ENCODE measurements at places on chromosomes 2 and 18.
A peak's percentile ranks its signal among the peaks of the same experiment; 100 is the strongest.

DNA sequence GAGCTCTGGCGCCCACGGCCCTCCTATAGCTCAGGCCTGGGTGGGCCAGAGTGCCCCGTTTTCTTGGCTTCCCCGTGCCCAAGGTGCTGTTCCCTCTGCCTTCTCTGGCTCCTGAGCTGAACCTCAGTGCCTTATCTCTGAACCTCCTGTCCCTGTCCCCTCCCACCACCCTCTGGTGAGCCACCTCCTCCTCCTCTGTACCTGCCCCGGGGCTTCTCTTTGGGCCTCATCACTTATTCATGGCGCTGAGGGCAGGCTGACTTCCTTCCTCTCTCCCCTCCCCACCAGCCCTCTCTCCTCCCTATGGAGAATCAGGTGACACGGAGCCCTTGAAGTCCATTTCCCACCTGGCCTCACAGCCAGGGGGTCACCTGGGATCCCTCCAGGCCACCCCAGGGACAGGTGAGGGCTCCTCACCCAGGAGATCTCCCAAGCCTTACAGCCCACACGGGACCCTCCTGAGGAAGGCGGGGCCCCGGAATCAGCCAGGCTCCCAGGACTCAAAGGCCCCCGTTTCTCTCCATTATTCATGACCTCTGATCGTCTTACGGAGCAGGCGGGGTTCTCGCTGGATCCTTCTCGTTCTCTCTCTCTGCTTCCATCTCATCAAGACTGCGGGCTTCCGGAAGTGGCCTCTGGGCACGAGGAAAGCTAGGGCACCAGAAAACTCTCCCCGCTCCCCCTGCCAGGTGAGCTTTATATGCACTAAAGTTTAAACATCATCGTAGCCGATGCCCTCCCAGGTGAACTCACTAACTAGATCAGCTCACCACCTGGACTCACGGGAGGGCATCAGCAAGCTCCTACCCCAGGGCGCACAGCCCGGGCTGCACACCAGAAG lies at the start of gene LOXHD1:
Gene LOXHD1 (minus strand): TSS at position 106 of the 841 bp plus-strand sequence. CDS start 187 bp downstream, outside the sequence.
- DNase-seq, result no peak

DNA sequence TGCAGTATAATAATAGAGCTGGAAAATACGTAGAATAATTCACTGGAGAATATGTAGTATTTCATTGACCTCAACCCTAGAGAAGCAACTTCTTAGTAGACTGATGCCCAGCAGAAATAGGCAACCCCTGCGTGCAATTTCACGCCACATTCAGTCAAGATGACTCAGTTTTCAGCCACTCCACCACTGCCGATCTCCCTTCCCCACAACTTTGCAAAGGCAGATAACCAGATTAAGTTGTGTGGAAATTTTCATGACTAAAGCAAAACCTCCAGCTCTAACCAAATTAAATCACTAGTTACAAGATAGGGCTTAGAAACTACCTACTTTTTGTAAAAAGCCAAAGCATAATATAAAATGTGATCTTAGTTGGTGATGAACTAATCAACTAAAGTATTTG lies 63.3 kb upstream of the STK17B start:
- DNase-seq, result no peak

DNA sequence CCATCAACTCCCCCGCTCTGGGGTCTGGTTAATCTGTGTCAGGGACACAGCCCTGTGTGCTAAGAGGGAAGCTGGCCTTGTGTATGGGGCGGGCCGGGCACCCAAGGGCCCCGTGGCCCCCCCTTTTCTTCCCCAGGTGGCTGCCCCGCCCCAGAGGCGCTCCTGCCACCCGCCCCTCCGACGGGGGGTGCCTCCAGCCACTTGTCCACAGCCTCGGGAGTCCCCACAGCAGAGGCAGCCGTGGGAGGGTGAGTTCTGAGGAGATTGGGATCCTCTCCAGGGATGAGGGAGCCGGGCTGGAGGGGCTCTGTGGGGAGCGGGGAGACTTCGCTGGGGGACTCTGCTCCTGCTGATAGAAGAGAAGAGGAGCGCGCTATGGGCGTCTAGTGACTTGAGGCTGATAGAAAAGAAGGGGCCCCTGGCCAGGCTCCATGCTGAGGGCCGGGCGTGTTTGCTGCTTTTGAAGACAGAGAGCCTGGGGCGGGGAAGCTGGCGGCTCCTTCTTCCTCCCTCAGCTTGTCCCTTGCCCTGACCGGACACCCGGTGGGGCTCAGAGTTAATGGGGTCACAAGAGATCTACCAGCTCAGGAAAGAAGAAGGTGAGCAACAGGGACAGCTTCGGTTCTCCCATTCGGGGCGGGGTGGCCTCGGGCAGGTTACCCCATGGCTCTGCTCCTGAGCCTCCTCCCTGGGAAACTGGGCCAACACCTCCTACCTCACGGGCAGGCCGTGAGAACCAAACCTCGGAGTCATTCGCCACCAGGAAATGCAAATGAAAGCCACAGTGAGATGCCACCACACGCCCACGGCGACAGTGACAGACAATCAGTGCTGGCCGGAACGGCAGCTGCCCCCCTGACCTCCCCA lies 89.4 kb upstream of the TAF1B start:
- peak; percentile 21 for DNase-seq

DNA sequence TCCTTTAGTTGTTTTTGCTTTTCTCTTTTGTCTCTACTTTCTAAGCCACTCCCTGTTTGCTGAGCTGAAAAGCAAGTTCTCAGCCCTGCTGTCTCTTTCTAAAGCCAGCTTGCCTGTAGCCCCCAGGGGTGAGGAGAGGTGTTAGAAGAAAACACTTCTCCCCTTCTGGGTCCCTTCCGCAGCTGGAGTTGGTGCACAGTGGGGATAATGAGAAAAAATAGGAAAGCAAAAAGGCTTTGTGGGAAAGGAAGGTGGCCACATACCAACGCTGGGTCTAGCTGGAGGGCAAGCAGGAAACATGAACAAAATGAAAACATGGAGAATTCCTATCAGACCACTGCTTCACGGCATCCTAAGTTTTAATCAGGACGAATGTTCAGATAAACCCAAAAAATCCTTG lies 15.5 kb upstream of the SLC20A1 start:
- DNase-seq, result no peak

DNA sequence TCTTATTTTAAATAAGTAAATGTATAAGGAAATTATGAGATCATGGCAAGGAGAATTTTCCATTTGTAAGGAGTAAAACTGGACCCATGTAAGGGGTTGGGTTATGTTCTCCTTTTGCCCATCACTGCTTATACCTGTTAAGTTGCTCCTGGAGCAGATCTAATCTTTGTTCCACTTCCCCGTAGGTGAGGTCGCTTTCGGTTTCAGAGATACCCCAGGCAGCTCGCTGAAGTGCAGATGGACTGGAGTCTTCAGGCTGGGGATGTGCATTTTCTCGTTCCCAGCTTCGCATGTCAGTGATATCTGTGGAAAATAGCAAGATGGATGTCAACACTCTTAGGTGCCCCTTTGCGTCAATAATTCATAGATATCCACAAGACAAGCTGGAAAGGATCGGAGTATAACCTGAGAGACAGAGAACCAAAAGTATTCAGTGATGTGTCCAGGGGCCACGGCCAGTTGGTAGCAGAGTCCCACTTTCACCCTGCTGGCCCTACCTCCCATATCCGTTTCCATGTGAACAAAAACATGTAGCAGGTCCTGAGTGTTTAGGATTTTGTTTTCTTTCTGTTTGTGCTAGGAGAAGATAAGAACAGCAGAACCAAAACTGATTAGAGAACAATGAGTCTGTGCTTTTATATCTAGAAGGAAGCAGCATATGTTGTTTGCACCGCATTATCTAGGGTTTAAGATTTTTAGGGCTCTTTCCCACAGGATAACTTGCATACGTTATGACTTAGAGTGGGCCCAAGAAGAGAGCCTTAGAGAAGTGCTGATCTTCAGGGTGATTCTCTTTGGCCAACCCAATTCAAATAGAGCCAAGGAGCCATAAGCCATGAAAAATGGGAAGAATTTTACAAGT lies 36.0 kb downstream of the GCA start:
- no peak for DNase-seq

DNA sequence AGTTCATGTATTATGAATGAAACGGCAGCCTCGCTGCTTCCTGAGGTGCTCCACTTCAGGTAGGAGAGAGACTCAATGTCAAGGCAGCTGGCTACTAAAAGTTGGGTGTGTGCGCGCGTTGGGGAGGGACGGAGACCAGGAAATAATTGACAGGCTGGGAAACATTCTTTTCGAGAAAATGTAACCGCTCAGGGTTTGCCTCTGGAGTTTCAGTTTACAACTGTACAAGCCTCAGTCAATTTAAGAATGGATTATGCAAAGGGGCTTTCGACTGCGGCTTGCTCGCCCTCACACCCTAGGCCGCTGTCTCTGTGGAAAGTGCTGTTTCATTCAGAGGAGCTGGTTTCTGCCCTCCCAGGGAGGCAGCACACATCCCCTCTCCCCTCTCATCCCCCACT lies 4.4 kb upstream of the SPRED2 start:
- no peak for DNase-seq

DNA sequence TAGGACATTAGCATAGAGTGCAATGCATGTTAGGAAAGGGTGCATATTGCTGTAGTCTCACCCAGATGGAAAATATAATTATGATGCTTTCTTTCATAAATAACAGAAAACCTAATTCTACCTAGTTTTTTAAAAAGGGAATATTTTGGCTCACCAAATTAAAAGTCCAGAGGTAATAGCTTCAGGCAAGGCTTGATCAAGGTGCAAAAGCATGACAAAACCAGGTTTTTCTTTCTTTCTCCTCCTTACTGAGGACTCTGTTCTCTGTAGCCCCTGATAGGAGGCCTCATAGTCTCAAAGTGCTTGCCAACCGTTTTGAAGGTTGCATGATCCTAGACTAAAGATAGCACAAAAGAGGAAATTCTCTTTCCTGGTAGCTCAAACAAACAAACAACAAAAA lies 349.9 kb downstream of the CTNNA2 start:
- no peak for DNase-seq

DNA sequence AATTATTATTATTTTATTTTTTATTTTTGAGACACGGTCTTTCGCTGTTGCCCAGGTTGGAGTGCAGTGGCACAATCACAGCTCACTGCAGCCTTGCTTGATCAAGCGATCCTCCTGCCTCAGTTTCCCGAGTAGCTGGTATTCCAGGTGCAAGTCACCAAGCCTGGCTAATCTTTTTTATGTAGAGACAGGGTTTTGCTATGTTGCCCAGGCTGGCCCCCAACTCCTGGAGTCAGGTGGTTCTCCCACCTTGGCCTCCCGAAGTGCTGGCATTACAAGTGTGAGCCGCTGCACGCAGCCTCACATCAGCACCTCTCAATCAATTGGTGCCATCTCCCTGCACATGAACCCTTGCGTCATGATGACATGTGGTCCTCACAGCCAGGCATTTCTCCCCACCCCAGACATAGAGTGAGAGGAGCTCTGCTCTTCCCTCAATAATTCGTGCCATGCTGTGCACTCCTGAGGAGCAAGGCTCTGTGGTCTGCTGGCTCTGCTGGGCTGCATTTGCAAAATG lies 5.9 kb downstream of the INPP5D start:
- DNase-seq, result no peak

DNA sequence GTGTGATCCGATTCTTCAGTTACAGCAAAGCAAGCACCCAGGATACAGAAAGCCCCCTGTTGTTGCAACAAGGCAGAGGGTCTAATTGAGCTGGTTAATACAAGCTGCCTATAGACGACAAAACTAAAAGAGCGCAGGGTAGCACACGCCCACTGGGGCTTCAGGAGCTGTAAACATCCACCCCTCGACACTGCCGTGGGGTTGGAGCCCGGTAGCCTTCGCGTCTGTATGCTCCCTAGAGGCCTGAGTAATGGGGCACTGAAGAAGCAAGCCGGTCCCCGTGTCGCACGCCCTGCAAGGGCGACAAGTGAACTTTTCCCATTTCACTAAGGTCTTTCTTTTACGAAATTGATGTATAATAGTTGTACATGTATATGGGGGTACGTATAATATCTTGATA lies 24.7 kb upstream of the CHRNA1 start:
- no peak for DNase-seq

DNA sequence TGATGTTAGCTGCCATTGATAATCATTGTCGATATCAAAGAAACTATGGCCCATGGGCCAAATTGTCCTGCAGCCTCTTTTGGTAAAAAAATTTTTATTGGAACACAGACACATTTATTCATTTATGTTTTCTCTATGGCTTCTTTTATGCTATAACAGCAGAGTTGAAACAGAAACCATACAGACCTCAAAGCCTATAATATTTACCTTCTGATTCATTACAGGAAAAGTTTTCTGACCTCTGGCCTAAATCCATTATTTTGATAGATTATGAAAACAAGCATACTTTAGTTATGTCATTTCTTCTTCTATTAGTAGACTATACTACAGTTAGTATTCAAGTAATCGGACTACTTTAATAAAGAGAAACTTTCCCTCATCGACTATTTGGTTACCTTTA lies 349.7 kb upstream of the GALNT5 start:
- DNase-seq, result no peak
